ENCODE measurements at places on chromosomes 6 and 20.

- no peak for ATAC-seq
These were observed 13.5 kb downstream of the ZMYND8 start for GRCh38 chr20:47343007-47343472.

- no peak for ATAC-seq
These were observed 176.7 kb upstream of the RSPO3 start for GRCh38 chr6:126941751-126942150.

- ATAC-seq, result no peak
These were observed 242.9 kb upstream of the ZFP64 start for GRCh38 chr20:52434453-52434852.

- ATAC-seq, result no peak
These were observed 40.4 kb upstream of the NAA20 start for GRCh38 chr20:19976595-19977372.

DNA sequence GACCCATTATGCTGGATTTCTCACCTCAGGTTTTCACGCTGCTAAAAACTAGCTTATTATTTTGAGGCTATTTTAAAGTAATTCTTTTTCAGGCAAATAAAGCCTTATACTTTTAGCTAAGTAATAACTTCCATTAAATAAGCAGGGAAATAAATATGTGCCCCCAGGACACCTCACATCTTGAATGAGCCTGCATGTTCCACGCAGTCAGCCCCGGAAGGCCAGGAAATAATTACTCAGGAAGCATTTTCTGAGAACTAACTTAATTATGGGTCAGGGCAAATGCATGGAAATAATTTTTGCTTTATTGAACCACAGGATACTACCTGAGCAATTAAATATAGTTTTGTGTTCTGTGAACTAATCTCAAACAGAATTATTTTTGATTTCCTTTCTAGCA, 41.1 kb downstream of the STX7 start:
- no peak for ATAC-seq

GRCh38 chr6:160534050-160534696, 129.9 kb downstream of the LPA start:
- peak; percentile 55 for ATAC-seq

- ATAC-seq, result no peak
These were observed 384.2 kb downstream of the PRKN start for GRCh38 chr6:162343198-162343935.

DNA sequence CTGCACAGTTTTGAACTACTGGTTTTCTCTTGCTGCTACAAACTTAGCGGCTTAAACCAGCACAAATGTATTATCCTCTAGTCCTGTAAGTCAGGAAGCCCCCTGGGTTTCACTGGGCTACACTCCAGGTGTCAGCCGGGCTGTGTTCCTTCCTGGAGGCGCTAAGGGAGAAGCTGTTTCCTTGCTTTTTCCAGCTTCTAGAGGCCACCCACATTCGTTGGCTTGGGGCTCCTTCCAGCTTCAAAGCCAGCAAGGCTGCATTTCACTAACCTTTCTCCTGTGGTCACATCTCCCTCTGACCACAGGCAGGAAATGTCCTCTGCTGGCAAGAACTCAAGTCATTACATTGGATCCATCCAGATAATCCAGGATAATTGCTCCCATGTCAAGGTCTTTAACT, 350.6 kb upstream of the PLCB4 start:
- ATAC-seq, result no peak

- ATAC-seq, result no peak
These were observed 61.1 kb downstream of the SLC2A10 start for GRCh38 chr20:46770330-46771194.

DNA sequence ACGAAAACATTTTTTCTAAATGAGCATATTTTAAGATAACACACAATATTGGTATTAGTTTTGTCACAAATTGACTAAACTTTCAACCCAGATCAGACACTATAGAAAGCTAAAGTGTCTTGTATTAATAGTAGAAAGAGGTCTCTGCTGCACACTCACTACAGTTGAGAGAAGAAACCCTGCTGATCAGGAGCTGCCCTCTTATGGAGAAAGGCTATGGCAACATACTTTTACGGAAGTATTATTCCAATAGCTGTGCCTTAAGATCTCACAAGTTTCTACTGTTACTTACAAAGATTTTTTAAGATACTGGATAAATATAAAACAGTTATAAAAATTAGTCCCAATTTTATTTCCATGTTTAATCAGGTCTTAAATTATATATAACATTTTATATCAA, 155.7 kb downstream of the RIMS1 start:
- no peak for ATAC-seq

DNA sequence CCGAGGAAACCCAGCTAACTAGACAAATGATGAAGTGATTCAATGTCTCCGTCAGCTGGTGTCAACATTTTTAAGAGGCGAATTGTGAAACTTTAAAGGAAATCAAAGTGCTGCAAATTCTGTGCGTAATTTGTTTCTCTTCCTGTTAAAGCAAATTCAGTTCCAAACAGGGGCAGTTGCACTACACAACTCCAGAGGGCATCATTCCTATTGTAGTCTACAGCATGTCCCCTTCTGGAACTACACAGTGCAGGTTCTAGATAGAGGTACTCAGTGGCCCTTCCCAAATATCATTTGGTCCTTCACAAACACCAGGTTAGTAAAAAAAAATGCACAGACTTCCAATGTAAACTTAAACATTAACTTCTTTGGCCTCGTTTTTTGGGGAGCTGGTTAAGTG, 38.3 kb upstream of the SMLR1 start:
- ATAC-seq, result no peak

DNA sequence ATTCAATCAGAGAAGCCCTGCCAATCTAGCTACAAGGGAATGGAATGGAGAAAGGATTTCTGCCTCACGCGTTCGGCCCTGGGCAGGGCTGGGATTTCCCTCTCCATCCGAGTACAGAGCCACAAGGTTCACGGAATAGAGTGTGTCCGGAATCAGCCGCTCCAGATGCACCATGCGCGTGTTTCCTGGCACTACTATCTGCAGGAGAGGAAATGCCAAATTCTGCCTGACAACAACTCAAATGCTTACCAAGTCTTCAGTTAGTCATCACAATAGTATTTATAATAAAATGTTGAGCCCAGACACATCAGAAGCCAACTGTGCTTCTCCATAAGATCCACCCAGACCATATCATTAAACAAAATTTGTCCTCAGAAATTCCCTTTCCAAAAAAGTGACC, 75.1 kb downstream of the COL12A1 start:
- no peak for ATAC-seq

DNA sequence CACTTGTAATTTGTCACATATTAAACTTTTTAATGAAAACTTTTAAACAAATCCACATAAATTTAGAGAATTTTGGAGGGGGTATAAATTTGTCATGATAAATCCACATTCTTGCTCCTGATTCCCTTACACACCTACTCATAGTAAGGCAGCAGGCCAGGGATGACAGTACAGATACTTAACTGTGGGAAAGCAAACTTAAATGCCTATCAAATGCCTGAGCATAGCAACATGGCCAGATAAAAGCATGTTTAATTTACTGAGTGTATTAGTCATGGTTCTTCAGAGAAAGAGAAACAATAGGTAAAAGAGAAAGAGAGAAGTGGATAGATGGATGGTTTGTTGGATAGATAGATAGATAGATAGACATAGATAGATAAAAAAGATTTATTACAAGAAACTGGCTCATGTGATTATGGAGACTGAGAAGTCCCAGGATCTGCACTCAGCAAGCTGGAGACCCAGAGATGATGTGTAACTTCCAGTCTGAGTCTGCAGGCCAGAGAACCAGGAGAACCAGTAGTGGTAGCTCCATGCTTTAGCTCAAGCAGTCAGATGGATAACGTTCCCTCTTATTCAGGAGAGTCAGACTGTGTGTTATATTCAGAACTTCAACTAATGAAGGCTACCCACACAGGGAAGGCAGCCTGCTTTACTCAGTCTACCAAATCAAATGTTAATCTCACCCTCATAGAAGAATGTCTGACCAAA, 15.9 kb upstream of the ADGRF1 start:
- ATAC-seq, result no peak

- no peak for ATAC-seq
These were observed 79.9 kb downstream of the VGLL2 start for GRCh38 chr6:117345292-117345610.

GRCh38 chr6:63663147-63663955, 27.7 kb downstream of the PHF3 start:
- ATAC-seq, result peak; percentile 35

DNA sequence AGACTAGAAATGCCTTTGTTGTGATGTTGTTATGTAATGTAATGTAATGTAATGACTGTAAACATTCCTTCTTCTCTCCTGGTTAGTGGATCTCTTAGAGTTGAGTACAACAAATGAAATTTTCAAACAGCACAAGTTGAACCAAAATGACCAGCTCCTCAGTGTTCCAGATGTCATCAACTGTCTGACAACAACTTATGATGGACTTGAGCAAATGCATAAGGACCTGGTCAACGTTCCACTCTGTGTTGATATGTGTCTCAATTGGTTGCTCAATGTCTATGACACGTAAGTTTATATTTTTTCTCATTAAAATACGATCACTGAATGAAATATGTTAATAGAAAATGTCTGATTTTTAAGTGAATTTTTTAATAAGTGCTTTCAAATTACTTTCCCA, 496.7 kb downstream of the UTRN start:
- ATAC-seq, result no peak

GRCh38 chr6:1395941-1396908, 6.8 kb downstream of the FOXF2 start:
- no peak for ATAC-seq

- ATAC-seq, result peak; percentile 30
These were observed 369.2 kb upstream of the CNR1 start for GRCh38 chr6:88535306-88535705.

- ATAC-seq, result no peak
These were observed 278.5 kb upstream of the MAN1A1 start for GRCh38 chr6:119627908-119628669.

- no peak for ATAC-seq
These were observed 26.9 kb downstream of the PCNA start for GRCh38 chr20:5092765-5093339.

GRCh38 chr20:43459022-43459942, 1.6 kb downstream of the SRSF6 start:
- ATAC-seq, result no peak

DNA sequence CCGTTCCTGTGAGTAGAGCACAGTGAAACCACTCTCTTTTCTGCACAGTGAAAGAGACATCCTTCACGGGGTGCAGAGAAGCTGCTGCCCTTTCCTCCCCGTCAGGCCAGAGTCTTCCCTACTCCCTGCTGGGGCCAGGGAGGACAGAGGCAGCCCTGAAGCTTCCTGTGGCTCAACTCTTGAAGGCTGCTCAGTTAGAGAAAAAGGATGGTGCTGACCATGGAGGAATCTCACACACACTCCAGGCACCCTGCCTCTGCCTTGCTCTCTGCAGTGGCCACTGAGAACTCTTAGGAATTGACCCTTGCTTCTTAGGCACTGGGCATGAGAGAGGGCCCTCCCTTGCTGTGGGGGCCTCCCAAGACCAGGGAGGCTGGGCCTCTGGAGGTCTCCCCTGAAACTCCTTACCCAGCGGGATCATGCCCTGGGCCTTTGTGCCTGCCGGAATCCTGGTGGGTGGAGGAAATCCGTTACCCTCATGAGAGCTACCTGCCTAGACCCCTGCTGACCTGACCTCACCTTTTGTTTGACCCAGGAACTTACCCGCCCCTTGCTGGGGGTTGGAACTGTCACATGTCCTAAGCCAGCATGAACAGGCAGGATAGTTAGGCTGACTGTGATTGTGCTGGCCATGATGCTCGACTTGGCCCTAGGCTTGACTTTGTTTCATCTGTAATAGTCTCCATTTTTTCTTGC, 65.0 kb upstream of the CD93 start:
- no peak for ATAC-seq

DNA sequence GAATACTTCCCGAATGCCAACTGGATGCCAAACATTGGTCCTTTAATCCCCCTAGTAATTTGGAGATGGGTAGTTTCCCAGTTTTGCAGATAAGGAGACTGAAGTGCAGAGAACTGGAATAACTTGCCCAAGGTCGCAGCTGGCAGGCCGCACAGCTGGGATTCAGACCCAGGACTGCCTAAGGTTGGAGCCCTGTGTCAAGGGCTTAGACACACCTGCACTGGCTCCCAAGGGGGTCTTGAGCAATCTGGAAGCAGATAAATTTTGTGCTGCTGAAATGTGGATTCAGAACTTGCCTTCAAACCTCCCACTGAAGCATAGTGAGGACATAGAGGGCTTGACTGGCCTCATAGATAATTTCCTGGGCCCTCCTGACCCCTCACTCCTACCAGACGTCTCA, 30.5 kb downstream of the FOXP4 start:
- no peak for ATAC-seq

DNA sequence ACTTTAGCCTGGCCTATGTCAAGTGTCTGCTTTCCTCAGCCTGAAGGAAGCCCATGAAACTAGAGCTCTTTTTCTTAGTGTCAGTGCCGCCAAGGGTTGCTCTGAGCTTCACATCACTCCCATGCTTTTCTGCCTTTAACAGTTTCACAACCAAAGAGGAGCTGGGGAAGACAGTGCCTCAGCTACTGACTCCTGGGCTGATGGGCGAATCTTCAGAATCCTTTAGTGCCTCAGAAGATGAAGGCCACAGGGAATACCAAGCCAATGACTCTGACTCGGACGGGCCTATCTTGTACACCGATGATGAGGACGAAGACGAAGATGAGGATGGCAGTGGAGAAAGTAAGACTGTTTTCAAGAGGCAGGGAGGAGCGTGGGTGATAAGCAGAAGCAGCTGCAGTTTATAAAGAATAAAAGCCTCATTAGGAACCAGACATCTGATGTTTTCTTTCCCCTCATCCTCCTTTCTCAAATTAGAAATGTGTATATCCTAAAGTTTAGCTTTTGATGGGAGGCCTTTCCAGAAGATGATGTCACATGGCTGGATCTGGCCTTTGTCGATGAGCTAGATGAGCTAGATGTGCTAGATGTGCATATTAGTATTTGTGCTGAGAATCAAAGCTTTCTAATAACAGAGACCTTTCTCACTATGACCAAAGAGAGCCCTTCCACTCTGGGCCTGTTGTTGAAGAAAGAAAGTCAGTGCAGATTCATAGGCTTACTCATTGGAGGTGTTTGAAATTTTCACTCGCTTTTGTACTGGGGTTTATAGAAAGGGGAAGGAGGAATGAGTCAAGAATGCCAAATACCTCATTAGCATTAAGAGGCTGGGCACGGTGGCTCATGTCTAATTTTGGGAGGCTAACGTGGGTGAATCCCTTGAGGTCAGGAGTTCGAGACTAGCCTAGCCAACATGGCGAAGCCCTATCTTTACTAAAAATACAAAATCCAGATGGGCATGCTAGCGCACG, 70.7 kb upstream of the LTV1 start:
- peak; percentile 51 for ATAC-seq

DNA sequence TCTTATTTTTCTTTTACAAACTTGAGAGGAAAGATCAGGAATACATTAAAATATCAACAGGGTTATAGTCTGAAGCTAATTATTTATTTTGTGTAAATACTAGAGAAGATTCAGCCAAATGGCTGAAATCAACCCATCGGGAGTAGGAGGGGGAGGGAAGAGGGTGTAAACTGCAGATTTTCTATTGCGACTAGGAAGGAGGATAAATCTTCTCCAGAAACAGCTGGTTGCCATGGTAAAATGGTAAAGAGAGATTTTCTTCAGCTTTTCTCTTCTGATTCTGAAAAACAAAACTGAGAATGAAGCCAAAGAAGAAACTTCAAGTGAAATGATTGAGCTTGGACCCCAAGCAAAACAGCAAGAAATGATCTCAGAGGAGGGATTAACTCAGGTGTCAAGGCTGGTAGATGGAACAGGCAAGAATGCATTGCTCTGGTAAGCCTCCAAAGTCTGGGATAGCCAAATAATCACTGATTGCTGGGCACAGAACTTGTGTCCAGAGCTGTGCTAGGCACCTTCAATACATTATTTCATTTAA, 193.5 kb upstream of the SPTLC3 start:
- ATAC-seq, result no peak

GRCh38 chr6:83853178-83854000, at the start of gene RIPPLY2:
RIPPLY2 (plus strand) TSS chr6:83853360; CDS start chr6:83853417, 57 bp downstream.
- ATAC-seq, result peak; percentile 48

All from activated CD4-positive, CD25-positive, alpha-beta regulatory T cell treated with anti-CD3 and anti-CD28 coated beads, Interleukin-2, amount 50 U/mL, for 24 hours (primary cell).